ENCODE measurements at places on chromosomes 13 and 19.

DNA sequence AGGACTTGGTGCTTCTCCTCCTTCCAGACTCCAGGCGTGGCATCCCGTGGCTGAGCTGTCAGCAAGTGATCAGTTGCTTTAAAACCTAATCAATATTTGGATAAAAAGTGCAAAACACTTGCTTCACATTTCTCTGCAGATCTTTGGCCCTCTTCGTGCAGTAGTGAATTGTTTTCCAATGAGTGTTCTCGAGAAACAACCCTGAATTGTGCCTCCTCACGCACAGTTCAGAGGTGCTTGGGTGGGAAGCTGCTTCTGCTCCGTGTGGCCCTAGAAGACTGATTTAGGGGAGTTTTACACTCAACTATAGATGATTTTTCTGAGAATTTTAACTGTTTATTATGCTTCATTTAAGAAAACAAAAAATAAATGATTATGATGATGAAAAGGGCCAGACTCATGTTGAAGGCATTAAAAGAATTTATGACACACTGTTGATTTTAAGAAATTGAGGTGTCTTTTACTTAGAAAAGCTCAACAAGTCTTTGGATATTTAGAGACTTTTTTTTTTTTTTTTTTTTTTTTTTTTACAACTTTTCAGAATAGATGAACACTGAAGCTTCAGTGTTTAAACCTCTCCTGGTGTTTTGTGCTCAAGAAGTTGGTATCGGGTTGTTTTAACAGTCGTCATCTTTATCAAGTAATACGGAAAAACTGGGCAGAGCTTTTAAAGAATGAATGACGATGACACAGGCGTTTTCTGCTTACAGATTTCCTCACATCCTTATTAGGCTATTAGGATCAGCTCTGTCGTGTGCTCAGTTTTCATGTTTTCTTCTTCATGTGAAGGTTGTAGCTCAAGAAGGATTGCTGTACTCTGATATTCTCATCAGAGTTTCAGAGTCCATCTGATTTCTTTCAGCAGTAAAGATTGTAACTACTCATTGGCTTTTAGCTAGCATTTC, 39.5 kb upstream of the TEX29 start:
- DNase-seq: no peak

DNA sequence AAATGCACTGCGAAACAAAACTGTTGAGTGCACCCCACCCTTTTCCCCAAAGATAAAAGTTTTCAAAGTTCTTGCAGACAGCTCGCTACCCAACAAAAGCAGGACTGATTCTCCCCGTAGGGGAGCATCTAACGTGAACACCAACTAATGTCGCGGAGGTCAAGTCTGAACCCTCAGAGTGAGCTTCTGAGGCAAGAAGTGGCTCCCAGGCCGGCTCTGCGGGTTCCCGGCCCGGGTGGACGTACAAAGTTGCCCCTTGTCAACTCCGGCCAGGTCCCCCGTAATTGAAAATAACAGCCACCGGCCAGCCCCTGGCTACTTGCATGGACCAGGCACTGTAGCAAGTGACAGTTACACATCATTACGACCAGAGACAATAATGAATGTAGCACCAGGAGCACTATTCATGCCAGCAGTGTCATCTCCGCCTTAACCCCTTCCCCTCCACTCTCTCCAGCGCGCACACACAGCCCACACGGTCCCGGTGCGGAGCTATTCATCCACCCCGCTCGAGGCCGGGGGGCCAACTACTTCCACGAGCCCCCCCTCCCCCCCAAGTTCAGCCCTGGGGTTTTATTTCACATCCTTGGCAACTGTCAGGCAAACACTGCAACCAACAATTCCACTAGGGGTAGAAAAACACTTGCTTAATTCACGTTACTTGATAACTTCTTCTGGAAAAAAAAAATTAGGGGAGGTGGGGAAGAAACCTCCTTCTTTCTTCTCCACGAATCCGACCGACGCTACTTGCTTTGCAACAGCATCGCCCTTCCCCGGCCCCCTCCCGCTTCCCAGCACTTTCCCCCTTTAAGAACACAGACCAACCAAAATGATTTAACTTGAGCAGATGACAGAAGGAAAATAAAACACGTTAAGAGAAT, 1.2 kb downstream of the KLF12 start:
- DNase-seq: no peak

DNA sequence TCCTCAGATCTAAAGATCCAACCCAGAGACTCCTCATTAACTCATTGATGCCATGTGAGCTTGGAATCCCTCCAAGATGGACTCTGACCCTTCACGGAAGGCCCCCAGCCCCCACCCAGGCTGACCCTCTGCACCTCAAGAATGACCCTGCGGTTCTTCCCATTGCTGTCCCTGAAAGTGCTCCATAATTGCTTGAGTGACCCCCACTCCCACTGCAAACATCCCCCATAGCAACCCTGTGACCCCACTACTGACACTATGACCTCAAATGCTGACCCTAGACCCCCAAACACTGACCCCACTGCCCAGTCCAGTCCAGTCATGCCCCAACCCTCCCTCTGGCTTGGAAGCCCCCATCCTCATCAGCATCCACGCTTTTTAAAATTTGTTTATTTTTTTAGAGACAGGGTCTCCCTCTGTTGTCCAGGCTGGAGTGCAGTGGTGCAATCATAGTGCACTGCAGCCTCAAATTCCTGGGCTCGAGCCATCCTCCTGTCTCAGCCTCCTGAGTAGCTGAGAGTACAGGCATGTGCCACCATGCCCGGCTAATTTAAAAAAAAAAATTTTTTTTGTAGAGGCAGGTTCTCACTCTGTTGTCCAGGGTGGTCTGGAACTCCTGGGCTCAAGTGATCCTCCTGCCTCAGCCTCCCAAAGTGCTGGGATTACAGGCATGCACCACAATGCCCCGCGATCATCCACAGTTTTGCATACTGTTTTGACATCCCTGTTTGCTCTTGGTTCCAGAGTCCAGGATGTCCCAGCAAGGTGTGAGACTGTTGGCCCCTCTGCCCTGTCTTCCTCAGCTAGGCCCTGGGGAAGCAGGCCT, 855 bp downstream of the LYL1 start:
- DNase-seq: no peak

DNA sequence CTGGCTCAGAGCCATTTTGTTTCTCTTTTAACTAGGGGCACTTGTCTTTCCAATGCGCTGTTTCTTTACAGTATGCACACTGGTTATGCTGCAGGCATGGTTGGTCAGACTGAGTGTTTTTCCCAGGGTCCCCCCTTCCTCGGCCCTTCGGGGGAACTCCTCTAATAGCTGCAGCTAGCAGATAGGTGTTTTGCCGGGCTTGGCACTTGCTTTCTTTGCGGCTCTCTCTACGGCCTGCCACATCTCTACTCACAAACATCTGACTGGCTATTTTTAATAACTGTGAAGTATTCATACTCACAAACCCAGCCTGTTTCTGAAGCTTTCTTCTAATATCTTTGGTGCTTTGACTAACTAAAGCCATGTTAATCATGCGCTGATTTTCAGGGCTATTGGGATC, 89.4 kb downstream of the SLC25A15 start:
- no peak for DNase-seq

- no peak for DNase-seq
Measured at GRCh38 chr13:99467764-99468163, 33.5 kb upstream of the TM9SF2 start.

DNA sequence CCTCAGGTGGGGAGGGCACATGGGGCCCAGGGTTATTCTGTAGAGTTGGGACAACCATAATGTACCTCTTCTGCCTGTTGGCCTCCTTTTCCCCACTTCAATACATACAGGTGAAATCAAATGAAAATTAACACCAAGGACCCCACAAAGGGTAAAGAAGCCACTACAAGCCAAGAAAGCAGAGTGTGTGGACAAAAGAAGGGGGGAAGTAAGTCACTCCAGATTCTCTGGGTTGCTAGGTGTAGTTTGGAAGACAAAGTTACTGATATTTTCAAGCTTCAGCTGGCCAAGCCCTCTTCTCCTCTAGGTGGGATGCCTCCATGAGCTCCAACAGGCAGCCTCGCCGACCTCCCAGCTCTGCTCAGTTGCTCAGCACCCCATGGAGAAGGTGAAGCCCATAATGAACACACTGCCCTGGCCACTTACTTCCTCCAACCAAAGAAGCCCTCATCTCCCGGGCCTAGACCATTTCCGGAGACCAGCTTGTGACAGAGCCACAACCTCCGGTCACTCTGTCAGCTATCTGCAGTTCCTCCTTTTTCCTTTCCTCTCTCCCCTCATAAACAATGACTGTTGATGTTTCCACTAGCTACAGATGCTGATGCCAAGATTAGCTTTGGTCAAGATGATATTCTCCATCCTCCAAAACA, 66.8 kb upstream of the MED4 start:
- no peak for DNase-seq

DNA sequence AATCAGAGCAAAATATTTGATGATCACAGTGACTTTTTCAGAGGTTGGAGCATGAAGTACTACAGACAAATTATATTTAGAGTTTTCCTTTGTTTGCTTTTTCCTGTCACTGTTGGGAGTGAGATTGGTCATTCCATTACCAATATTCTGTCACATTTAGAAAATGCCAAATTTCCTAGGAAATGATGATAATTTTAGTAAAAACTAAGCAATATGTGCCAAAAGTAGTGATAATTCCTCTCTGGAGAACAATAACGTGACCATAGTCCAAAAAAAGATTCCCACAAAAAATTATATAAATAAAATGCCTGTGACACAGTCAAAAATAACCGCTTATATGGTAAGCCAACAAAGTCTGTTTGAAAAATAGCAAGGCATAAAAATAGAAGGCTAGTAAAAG, 2719.4 kb downstream of the PCDH9 start:
- no peak for DNase-seq
